ENCODE measurements at places on chromosomes 16 and 17. TPM values are rescaled to one million over a fixed set of nuclear protein-coding genes. Genes with fewer than 3 reads are reported as not detected.

SLC5A10 gene
- total RNA-seq, result not detected

GRIN2A gene
- not detected for total RNA-seq

SYT17 gene
- total RNA-seq, result 0.54 TPM

HSD17B1 gene
- 0.49 TPM for total RNA-seq

UTS2R gene
- 0.20 TPM for total RNA-seq

- H3K4me1 ChIP-seq, result no peaks in the 10 kb centered on the region
- no peak overlapping the region for H3K4me3 ChIP-seq
- no peaks in the 10 kb centered on the region for H3K36me3 ChIP-seq
- peaks cover 36% of the 10 kb centered on the region for H3K27me3 ChIP-seq
- no peak for DNase-seq
Observed at GRCh38 chr17:58136669-58137279, 11.4 kb upstream of the OR4D1 start.

- no peak overlapping the region for H3K27ac ChIP-seq
- DNase-seq, result no peak
- no peaks in the 10 kb centered on the region for H3K36me3 ChIP-seq
- H3K27me3 ChIP-seq, result no peaks in the 10 kb centered on the region
- H3K4me1 ChIP-seq, result no peaks in the 10 kb centered on the region
Observed at GRCh38 chr17:67624886-67625656, 92.7 kb upstream of the NOL11 start.

GRCh38 chr17:69326377-69327059 is 415 bp downstream of the ABCA5 start:
- H3K4me3 ChIP-seq, result peak overlapping the region; percentile 97
- no peak for DNase-seq
- peaks cover 12% of the 10 kb centered on the region for H3K27me3 ChIP-seq
- peaks cover 3% of the 10 kb centered on the region for H3K36me3 ChIP-seq
- H3K27ac ChIP-seq, result peak overlapping the region; percentile 87

GRCh38 chr16:50801036-50801435 is 59.1 kb downstream of the CYLD start:
- no peaks in the 10 kb centered on the region for H3K27me3 ChIP-seq
- H3K36me3 ChIP-seq, result peaks cover 32% of the 10 kb centered on the region
- H3K4me3 ChIP-seq, result no peak overlapping the region
- no peak for DNase-seq

- H3K4me1 ChIP-seq, result no peaks in the 10 kb centered on the region
- no peak overlapping the region for H3K27ac ChIP-seq
- peaks cover 22% of the 10 kb centered on the region for H3K27me3 ChIP-seq
- no peak overlapping the region for H3K4me3 ChIP-seq
- no peak for DNase-seq
Observed at GRCh38 chr17:79407385-79407784, 203.5 kb downstream of the RBFOX3 start.

DNA sequence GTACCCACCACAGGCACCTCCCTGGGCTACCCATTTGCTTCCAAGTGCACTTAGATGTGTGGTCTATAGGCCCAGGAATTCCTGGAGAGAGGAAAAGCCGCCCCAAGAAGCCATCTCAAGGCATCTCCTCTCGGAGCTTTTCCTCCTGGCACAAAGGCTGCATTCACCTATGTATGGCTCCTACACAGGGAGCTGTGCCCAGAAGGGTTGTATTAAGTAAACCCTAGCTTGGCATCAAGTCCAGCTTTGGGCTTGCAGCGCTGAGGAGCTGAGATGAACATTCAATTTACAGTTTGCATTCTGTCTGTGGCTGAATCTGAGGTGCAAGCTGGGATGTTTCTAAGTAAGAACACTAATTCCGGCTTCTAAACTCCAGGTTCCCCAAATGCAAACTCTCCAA is 81.3 kb downstream of the CDYL2 start:
- no peak overlapping the region for H3K27ac ChIP-seq
- DNase-seq, result no peak
- H3K4me1 ChIP-seq, result peaks cover 66% of the 10 kb centered on the region

DNA sequence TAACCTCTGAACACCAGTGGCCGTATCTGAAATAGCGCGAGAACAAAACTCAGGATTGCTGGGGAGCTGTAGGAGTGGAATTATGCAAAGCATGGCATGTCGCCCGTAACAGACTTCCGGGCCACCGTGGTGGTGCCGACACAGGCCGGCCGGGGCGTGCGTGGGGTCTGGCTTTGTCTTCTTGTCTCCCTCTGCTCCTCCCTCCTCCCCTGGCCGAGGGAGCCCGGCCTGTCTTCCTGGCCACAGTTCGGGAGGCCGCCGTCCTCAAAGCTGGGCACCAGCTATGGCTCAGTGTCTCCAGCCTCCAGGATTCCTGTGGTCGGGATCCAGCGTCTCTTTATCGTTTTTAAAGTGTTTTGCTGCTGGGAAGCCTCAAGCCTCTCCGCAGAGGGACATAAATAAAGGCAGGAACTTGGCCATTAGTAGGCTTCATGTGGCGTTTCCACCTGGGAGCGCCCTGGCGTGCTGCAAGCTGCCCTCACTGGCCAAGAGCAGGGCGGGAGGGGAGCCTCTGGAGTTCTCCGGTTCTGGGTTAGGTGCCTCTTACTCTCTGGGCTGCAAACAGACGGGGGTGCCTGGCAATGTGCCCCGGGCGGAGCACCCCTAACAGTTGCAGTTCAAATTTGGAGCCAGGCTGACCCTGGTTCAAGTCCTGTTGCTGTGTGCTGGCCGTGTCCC is 22.0 kb upstream of the NPTX1 start:
- no peak for DNase-seq
- peaks cover 21% of the 10 kb centered on the region for H3K27me3 ChIP-seq

GRCh38 chr17:55442953-55443683 is 21.5 kb upstream of the MMD start:
- no peak overlapping the region for H3K27ac ChIP-seq
- no peaks in the 10 kb centered on the region for H3K4me1 ChIP-seq
- no peaks in the 10 kb centered on the region for H3K36me3 ChIP-seq
- peaks cover 4% of the 10 kb centered on the region for H3K27me3 ChIP-seq

- DNase-seq, result no peak
- H3K27me3 ChIP-seq, result peaks cover 8% of the 10 kb centered on the region
- H3K4me3 ChIP-seq, result no peak overlapping the region
Observed at GRCh38 chr17:7178973-7179316, 225 bp downstream of the ASGR1 start.

DNA sequence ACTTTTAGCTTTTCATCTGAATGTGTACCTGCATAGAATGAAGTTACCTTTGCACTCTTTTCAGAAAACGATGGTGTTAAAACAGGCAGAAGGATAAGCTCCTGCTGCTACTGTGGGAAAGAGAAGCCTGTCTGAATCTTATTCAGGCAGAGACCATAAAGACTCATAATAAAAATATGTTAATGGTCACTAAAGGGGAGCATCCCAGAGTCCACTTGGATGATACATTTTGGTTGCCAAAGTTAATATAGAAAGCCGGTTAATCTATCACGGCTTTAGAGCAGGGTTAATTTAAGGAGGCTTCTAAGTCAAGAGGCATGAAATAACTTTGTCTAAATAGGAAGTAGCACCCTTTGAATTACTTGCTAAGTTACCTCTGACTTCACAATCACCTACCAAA is 2.9 kb downstream of the MARCHF10 start:
- no peak overlapping the region for H3K27ac ChIP-seq
- no peaks in the 10 kb centered on the region for H3K4me1 ChIP-seq
- H3K27me3 ChIP-seq, result peaks cover 28% of the 10 kb centered on the region
